ENCODE measurements at places on chromosomes 6 and 20.

DNA sequence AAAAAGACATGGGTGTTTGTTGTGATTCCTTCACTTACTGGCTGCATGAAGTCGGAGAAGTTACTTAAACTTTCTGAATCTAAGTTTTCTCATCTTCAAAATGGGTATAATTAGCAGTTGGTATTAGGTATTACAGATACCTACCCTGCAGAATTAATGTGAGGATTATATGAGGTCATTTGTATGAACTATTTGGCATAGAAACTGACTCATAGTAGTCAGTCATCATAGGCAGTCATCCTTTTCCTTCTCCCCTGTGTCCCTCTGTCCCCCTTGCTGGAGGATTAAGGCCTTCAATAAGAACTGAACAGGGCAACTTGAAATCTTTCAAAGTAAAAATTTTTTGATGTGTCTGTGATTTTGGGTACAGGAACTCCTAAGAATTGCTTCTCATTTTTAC is 26.3 kb downstream of the RALGAPB start:
- no peak for DNase-seq

DNA sequence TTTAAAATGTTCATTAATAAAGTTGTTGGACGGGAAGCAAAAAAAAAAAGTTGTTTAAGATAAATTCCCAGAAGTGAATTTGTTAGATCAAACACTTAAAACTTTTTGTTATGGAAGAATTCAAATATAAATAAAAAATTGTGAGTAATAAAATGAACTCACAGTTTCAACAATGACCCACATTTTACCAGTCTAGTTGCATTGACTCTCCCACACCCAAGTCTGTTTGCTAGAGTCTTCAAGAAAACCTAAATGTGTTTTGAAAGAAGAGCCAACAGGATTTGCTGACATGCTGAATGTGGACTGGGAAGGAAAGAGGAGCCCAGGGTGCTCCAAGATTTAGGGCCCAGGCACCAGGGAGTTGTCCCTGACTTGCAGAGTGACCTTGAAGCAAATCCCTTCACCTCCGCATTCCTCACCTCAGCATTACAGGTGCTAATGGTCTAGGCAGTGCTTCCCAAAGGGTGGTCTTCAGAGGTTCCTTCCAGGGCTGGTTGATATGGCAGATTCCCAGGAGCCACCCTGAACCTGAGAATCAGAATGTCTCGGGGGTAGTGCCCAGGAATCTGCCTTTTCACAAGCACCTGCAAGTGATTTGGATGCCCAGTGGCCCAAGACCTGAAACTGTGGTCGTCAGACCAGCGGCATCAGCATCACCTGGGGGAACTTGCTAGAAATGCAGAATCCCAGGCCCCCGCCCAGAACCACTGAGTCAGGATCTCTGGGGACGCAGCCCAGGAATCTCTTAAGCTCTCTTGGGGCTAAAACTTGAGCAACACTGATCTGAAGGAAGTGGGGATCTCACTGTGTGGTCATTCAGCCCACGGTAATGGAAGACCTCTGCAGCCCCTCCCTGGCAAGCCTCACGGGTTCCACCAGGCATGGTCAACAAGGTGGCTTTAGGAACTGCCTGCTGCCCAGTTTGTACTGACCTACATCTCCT is 31.1 kb downstream of the POFUT1 start:
- DNase-seq: no peak

DNA sequence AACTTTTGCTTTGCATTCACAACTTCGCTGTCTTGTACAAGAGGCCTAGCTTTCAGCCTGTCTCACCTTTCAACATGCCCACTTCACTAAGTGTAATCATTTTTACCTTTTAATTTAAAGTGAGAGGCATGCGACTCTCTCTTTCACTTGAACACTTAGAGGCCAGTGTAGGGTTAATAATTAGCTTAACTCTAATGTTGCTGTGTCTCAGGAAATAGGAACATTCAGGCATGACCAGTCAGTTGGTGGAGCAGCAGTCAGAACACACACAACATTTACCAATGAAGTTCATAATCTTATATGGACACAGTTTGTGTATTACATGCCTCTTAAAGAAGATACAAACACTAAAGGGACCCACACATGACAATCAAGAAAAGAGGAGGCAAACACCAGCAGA is 47.6 kb downstream of the HTR1B start:
- DNase-seq: no peak

DNA sequence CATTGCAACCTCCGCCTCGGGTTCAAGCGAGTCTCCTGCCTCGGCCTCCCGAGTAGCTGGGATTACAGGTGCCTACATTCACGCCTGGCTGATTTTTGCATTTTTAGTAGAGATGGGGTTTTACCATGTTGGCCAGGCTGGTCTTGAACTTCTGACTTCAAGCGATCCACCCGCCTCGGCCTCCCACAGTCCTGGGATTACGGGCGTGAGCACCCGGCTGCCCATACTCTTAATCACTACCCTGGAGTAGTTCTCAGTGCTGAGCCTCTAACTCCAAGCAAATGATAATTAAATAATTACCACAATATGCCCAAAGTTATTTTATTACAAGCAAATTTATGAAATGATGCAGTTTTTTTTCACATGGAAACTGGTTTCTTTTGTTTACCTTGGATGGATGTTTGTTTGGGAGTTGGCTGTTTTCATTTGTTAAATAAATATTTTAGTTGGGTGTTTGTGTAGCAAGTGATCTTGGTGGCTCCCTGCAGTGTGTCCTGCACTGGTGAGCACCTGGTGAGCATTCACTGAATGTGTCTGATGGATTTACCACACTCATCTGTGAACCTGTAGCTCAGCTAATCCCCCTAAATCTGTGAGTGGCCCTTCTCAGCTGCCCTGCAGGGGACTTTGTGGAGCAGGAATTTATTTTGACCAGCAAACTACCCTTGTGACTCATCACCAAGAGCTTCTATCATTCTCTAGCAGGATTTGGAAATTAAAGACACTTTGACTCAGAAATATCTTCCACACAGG is 36.9 kb downstream of the UTRN start:
- DNase-seq: no peak

- no peak for DNase-seq
Observed at GRCh38 chr6:81487489-81487888, 265.0 kb downstream of the TENT5A start.

GRCh38 chr6:116074732-116075390 is 14.2 kb upstream of the FRK start:
- no peak for DNase-seq

GRCh38 chr20:32751702-32752457 is 8.6 kb upstream of the COMMD7 start:
- DNase-seq: no peak

DNA sequence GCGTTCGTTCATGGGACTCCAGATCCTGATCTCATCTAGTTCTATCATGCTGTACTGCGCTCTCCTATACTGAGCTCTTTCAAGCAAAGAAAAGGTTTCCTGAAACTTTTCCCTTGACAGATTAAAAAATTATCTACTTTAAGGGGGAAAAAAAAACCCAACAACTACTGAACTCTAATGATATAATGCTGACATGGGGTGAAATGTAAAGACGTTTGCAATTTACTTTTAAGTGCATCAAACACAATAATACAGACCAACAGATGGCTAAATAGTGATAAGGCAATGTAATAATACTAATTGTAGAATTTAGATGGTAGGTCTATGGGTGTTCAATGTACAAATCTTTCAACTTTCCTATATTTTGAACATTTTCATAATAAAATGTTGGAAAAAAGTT is 16.4 kb downstream of the TOMM34 start:
- DNase-seq: no peak

GRCh38 chr20:9480066-9480465 is 34.3 kb upstream of the LAMP5 start:
- no peak for DNase-seq

GRCh38 chr20:16615199-16615598 is 42.0 kb upstream of the KIF16B start:
- DNase-seq: no peak

DNA sequence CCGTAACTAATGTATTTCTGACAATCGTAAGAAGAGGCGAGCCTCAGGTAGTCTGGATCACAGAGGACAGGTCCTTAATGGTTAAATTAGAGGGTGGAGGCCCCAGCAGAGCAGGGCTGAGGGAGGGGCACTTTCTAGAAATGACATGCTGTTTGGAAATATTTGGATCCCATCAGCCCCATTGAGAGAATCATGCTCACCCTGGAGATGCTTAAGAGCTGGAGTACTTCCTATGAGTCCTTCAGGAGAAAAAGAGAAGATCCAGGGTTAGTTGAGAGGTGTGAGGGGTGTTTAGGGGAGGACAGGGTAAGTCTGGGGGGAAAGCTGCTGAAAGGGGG is 123.0 kb downstream of the TCP11 start:
- DNase-seq: no peak

DNA sequence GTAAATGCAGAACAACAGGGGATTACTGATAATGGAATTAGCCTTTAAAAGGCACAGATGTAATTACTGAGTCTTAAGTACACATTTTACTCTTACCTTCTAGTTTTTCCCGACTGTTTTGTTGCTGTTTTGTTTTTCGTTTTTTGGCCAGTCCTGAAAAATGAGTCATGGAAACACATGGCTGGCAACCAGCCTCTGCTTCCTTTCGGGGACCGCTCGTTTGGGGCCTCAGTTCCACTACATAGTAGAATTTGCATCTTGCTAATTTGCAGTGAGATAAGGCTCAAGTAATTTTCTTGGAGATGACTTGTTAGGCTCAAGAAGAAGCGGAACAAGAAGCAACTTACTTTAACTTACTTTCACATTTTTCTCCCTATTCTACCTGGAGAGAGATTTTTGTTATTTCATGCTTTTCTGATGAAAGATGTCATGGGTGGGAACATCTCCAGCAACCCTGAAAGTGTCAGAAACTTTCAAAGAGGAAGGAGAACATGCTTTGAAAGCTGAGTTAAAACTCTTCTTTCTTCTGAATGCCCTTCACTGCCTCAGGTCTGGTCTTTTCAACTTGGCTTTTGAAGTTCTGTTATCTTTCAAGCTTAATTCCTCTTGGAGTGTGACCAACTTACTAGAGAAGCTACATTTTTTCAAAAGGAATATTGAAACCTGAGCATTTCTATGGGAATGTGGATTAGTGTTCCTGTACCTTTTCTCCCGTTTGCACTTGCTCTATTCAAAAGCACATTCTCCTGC is 71.5 kb upstream of the HDAC2 start:
- no peak for DNase-seq

- no peak for DNase-seq
Observed at GRCh38 chr20:11755071-11755841, 162.4 kb upstream of the BTBD3 start.

- DNase-seq: no peak
Observed at GRCh38 chr6:107534571-107535141, 44.7 kb downstream of the SOBP start.

DNA sequence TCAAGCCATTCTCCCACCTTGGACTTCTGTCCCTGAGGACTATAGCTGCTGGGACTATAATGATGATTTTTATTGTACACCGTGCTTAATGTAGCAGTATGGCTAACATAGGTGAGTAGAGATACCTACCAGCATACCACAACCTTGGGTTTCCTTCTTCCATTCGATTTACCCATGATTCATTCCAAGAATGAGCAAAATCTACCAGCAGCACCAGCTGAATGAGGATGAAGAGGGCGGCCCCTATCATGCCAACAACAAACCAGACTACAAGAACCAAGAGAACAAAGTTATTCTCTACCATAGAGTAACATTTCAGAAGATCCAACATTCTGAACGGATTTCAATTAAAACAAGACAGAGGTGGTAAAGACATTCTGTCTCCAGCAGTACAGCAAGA is 12.1 kb downstream of the SERINC3 start:
- no peak for DNase-seq

- DNase-seq: no peak
Observed at GRCh38 chr6:157630463-157631080, 192.5 kb upstream of the SNX9 start.

DNA sequence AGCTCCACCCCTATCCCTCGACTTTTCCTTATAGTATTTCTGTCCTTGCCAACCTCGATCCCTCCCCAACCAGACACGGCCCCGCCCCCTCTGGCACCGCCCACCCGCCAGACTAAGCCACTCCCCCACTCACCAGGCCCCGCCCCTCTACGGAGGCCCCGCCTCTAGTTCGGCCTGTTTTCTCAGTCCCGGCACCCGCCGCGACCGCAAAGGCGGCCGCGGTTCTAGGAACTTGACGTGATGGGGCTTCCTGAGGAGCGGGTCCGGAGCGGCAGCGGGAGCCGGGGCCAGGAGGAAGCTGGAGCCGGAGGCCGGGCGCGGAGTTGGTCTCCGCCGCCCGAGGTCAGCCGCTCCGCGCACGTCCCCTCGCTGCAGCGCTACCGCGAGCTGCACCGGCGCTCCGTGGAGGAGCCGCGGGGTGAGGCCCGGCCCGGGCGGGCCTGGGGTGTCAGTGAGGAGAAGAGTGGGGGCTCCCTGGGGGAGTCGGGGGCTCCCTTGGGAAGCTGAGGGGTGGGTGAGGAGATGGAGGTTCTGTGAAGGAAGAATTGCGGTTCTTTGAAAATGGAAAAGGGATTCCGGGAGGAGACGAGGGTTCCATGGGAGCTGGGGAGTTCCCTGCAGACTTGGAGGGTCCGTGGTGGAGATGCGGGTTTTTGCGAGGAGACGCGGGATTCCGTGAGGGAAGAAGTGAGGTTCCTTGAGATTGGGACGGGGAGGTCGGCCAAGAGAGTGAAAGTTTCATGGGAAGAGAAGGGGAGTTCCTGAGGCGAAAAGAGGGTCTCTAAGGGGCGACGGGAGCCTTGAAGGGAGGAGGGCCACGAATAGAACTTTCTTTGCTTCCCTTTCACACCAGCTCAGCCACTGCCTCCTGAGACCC is at the start of gene ACSS2:
ACSS2 (plus strand) TSS at position 207 of the 877 bp plus-strand sequence; CDS start at position 241, 34 bp downstream.
- DNase-seq: peak; percentile 93

GRCh38 chr20:16692009-16692408 is 37.8 kb upstream of the SNRPB2 start:
- DNase-seq: no peak

DNA sequence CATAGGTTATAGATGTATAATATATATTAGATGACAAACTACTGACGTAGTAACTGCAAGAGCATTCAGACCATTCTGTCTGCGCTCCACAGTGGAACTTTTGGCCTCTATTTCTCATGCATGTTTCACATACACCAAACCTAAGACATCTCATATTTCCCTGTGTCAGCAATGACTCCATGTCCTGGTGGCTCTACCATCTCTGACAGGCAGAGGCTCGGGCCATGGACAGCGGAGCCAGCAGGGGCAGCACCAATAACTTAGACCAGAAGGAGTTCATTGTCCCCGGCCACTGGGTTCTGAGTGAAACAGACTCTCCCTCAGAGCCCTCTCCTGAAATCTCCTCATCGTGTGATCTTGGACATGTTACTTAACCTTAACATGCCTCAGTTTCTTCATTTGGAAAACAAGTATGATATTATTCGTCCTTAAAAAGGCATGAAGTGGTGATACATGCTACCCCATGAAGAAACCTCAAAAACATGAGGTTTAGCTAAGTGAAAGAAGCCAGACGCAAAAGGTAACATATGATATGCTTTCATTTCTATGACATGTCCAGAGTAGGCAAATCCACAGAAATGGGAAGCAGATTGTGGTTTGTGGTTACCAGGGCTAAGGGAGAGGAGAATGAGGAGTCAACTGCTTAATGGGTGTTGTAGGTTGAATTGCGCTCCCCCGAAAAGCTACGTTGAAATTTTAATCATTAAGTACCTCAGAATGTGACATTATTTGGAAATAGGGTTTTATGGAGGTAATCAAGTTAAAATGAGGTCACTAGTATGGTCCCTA is 564.0 kb upstream of the JARID2 start:
- DNase-seq: no peak

- DNase-seq: no peak
Observed at GRCh38 chr6:14727494-14728395, 518.1 kb upstream of the JARID2 start.
